ENCODE measurements at places on chromosomes 5 and 9.

DNA sequence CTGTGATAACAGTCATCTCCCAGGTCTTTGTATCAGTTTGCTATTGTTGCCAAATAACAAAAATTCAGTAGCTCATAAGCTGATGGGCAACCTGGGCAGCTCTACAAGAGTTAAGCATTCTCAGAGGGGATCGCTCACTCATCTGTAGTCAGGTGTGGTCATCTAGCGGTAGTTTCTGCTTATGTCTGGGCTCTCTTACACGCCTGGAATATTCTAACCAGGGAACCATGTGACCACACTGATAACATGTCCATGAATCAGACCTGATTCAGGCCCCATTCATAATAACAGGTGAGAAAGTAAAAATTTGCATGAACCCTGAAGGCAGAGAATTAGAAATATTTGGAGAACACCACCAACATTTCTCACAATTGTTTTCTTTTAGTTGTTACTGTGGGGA lies 576.1 kb downstream of the SLCO4C1 start:
- DNase-seq = no peak

DNA sequence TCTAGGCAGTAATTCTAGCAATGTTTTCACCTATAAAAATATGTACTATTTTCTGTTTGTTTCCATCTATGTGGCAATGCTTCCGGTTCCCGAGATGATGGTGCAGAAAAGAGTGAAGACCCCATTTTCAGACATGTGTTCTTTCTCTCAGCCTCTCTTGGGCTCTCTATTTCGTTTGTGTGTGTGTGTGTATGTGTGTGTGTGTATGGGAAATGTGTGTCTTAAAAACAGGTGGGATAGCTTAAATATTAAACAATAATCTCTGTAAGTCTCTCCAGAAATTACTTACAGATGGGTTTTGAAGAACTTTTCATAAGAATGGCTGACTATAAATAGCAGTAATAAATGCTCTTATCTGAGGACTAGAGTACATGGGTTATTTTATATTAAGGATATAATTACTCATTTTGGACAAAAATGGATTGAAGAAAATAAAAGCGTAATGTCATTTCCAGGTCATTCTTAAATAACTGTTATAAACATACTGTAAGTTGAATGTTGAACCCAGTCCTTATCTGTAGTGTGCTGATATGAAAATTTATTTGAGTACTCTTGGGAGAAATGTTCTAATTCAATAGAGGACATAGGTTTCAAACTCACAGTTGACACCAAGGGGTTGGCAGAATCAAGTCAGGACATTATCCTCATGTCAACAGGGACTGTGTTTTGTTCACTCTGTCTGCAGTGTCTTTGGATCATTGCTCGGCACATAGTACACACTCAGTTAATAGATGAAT lies 31.1 kb downstream of the PCSK5 start:
- DNase-seq = no peak

DNA sequence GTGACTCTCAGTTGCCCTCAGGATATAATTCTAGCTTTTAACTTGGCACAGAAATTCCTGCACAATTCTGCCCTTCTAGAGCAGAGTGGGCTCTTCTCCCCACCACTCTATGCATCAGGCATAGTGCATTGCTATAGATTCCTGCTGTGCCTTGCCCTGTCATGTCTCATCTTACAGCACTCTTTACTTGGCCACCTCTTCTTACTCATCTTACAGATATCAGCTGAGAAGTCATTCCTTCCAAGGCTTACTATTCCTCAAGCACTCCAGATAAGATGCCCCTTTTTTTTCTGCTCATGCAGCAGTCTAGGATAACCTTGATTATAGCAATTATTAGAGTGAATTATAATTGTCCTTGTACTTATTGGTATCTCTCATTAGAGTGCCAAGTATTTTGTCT lies 5.6 kb downstream of the FAM221B start:
- DNase-seq = no peak

DNA sequence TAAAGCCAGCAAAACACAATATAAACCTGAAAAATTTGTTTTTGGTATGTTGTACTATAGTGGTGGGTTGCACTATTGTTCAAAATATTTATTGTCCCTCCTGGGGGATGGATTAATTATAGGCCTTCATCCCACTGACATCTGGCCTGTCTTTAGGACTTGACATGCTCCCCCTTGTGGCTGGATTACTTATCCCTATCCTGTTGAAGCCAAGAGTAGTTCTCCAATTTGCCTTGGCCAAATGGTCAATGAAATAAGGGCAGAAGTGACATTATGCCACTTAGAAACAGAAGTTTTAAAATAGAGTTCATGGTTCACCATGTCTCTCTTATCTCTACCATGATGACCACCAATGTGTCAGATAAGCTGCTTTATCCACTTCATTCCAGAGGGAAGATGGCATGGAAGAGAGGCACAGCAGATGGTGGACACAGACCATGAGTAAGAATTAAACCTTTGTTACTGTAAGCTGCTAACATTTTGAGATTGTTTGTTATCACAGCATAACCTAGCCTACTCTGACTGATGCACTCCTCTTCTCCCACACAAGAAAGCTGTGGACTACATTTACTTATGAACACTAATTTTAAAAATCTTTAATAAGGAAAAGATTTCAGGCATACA lies 29.2 kb upstream of the ARHGEF28 start:
- no peak for DNase-seq

DNA sequence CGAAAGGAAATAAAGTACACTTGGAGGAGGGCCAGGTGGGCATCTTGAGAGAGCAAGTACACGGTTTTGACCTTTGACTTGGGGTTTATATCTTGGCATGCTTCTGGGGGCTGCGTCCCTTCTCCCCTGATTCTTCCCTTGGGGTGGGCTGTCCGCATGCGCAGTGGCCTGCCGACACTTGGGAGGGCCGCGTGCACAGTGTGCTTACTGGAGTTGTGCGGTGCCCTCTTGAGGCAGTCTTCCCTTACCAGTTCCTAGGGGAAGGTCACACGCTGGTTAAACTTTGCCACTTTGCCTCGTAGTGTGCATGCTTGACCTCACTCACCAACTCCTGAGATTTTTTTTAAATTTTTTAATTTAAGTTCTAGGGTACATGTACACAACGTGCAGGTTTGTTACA lies 4.3 kb upstream of the CLPTM1L start:
- no peak for DNase-seq

GRCh38 chr9:137168573-137168903 lies 1.3 kb downstream of the LRRC26 start:
- no peak for DNase-seq

DNA sequence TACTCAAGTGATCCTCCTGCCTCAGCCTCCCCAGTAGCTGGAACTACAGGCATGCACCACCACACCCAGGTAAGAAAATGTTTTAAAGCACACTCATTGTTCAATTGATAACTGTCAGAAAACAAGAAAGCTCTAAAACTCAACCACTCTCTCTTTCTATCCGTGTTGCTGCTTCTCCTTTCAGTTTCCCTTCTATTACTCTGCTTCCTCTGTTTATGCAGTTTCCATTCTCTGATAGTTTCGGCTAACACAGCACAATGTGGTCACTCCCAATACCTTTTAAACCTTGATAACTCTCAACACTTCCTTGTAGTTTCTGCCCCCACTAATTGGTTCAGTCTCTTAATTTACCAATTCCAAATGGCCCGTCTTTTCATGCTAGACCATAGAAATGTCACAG lies 59.2 kb upstream of the NR4A3 start:
- no peak for DNase-seq

DNA sequence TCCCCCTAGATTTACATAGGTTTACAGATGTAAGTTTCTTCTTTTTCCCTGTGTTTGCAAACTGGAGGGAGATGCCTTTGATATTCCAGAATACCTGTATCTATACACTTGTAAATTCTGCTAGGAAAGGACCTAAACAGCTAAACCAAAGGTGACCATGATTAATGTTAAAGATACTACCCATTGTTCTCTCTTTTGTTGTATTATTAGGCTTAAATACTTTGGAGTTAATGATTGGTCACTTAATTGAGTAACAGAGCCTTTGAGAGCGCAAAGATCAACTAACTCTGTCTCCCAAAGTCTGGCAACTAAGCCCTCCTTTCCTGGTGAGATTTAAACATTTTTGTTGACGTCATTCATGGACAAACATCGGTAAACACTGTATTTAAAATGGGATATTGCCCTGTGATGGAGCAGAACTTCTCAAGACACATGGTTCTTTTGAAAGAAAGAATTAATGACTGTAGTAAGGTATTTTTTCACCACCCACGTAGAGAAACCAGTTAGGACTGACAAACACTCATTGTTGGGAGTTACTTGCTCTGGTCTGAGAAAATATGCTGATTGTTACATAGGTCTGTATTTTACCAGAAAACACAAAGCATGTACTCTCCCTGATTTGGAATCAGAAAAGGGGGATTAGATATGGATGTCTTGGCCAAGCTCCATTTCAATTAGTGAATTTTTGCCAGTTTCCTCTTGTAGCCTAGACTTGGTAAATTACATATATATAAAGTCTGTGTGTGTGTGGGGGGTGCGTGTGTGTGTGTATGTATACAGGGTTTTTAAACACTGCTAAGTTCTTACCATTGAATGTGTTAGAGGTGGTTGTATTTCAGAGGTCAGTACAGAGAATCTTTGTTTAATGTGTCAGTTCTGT lies 4.6 kb downstream of the VCAN start:
- DNase-seq = no peak
